ENCODE measurements at places on chromosomes 6 and 20. TPM values are rescaled to one million over a fixed set of nuclear protein-coding genes. Genes with fewer than 3 reads are reported as not detected.

DNA sequence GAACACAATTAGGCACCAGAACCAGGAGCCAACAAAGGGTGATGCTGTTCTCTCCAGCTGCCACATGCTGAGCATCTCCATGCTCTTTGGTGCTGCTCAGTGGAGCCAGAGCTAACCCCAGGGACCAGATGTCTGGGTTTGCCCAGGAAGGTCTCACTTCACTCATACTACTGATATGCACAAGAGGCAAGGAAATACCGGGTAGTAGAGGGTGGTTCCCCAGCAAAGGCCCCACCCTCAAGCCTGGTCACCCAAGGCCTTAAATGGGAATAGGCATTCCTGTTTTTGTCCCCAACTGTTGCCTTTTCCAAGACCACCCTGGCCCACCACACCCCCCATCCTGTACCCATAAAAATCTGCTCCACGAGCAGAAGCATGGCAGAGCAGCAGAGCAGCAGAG is 204.5 kb upstream of the TAB2 start:
- no peak for DNase-seq

- no peak for DNase-seq
These were observed 113.9 kb upstream of the TMEM170B start for GRCh38 chr6:11423667-11424066.

DNA sequence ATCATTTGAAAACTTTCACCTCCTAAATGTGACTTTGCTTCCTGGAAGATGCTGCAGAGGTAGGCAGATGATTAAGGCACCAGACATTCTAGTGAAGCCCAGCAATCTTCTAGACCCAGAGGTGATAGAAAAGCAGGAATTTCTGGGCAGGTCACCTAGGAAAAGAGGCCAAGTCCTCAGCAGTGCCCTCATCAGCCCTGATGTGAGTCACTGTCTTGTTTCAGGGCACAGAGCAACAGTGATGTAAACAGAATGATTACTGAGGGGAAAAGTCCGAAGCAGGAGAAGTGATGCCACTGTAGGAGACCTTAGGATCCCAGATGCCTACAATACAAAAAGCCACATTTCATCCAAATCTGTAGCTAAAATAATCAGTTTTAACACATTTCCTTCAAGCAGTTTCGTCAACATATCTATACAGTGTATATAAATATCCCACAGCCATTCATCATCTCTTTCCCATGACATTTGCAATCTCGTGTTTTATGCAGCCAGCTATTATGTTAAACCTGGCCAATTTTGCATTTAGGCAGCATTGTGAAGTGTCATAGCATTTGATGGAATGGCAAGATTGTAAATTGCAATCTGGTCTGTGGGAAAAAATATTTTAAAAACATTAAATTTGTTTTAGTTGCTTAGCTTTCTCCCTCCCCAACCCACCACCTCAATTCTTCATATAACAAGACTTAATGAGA is 401.2 kb upstream of the RNF217 start:
- no peak for DNase-seq

Gene SLC4A11
- total RNA-seq, result 1.2 TPM

GRCh38 chr6:122548820-122549219 is 61.4 kb upstream of the PKIB start:
- DNase-seq, result no peak

GRCh38 chr6:7566617-7567173 is 23.3 kb upstream of the SNRNP48 start:
- no peak for DNase-seq

Gene EDN3
- 28.8 TPM for total RNA-seq

- no peak for DNase-seq
These were observed 13.1 kb downstream of the B4GALT5 start for GRCh38 chr20:49700411-49701185.

Gene LPA
- not detected for total RNA-seq

DNA sequence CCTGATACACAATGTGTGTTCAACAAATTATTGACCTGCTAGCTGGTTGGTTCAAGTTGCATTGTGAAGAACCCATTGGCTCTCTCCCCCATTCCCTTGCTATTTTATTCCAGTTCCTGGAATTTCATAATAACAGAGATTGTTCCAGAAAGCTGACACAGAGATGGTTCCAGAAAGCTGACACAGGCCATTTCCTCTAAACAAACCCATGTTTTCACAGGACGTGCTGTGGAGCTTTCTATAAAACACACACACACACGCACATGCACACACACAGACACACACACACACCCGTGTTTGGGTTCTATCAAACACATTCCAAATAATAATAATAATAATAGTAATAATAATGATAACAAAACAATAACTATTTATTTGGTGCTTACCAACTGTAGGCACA is 259.1 kb downstream of the CLIC5 start:
- no peak for DNase-seq

GRCh38 chr20:53399592-53400335 is 193.9 kb downstream of the ZNF217 start:
- DNase-seq, result no peak

GRCh38 chr6:32589596-32590449 is at the start of gene HLA-DRB1:
Gene HLA-DRB1 (minus strand): TSS chr6:32589848. CDS start chr6:32589742, 106 bp downstream.
- DNase-seq, result peak; percentile 24

Data from colonic mucosa (tissue), 4 donors.